CD4-positive, alpha-beta T cell (primary cell): ENCODE measurements at places on chromosomes 7 and 10.

DNA sequence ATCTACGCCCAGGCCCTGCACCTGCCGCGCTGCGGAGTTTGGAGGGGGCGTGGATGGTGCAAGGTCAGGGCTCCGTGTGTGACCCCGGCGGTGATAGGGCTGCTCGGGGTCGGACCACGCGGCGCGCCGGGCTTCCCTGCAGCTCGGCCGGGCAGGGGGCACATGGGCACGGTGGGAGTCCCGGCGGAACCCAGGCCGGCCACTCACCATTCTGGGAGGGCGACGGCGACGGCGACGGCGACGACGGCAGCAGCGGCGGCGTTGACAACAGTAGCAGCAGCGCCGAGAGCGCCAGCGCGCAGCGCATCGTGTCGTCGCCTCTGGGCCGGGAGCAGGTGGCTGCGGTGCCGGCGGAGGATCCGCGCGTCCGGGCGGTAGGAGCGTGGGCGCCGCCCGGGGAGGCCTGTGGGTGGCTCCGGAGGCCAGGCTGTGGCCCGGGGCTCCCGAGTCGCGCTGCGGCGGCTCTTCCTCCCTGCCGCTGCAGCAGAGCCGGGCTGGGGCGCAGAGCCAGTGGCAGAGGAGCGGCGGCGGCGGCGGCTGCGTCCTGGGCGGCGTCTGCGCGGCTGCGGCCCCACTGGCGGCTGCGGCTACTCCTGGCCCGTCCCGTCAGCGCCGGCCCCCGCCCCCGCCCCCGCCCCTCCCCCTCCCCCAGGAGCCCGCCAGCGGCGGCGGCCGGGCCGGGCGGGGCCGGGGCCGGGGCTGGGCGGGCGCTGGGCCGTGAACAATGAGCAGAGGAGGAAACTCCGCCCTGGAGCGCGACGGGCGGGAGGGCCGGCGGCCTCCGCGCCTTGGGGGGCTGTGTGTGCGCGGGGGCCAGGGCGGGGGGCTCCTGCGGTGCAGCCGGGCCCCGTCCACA, at the start of gene PODXL:
Gene PODXL (minus strand): TSS at position 576 of the 856 bp plus-strand sequence. CDS start 269 bp downstream, at position 307.
- H3K4me3 ChIP-seq, result peak within 1 kb of the TSS; percentile 53
- H3K27ac ChIP-seq, result no peak within 1 kb of the TSS
- DNase-seq, result peak; percentile 26
- peaks cover 45% of the 10 kb centered on the region for H3K27me3 ChIP-seq
- peaks cover 27% of the 10 kb centered on the region for H3K4me1 ChIP-seq

GRCh38 chr10:48951707-48952106, 12.1 kb upstream of the LRRC18 start:
- no peaks in the 10 kb centered on the region for H3K4me1 ChIP-seq
- H3K27me3 ChIP-seq, result no peaks in the 10 kb centered on the region
- DNase-seq, result no peak
- no peak overlapping the region for H3K27ac ChIP-seq
- no peak overlapping the region for H3K4me3 ChIP-seq

- no peak overlapping the region for H3K4me3 ChIP-seq
- H3K36me3 ChIP-seq, result no peaks in the 10 kb centered on the region
- no peaks in the 10 kb centered on the region for H3K27me3 ChIP-seq
- H3K27ac ChIP-seq, result no peak overlapping the region
- H3K4me1 ChIP-seq, result no peaks in the 10 kb centered on the region
- DNase-seq, result no peak
Observed at GRCh38 chr7:14748461-14748860, 154.1 kb downstream of the DGKB start.

GRCh38 chr7:88665892-88666514, 93.5 kb upstream of the ZNF804B start:
- H3K27me3 ChIP-seq, result no peaks in the 10 kb centered on the region
- no peak for DNase-seq

DNA sequence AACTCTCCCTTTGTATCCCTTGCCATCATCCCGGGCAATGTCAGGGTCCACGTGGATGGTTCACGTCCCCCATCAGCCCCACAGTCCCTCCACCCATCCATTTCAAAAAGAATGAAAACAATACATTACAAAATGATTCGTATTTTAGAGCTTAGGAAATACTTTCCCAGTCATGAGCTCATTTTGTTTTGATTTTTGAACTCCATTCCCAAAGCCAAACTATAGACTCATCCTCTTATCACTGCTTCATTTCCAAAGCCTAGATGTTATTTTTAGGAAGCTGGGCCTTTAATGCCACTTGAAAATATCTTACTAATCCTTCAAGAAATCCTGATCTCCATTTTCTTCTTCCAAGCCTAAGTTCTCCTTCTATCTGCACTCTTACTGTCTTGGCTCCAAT, 72.1 kb downstream of the WNT2 start:
- DNase-seq, result no peak
- H3K4me1 ChIP-seq, result no peaks in the 10 kb centered on the region
- H3K27me3 ChIP-seq, result no peaks in the 10 kb centered on the region
- H3K27ac ChIP-seq, result no peak overlapping the region

DNA sequence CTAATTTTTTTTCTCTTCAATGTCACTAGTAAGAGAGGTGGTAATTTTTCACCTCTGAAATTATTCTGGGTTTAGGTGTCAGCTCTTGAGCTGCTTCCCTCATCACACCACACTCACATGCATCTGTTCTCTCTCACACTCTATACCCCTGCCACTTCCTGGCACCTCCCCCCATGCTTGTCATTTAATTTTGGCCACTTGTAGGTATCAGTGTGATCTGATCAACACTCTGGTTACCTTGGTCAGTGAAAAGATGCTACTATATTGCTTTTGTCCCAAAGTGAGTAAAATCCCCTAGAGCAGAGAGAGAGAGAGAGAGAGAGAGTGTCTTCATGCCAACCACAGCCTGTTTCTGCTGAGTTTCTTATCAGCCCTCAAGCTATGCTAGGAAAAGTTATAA, 42.5 kb downstream of the STK17A start:
- peak overlapping the region; percentile 35 for H3K27ac ChIP-seq
- no peak for DNase-seq
- peaks cover 35% of the 10 kb centered on the region for H3K4me1 ChIP-seq
- H3K27me3 ChIP-seq, result no peaks in the 10 kb centered on the region
- H3K4me3 ChIP-seq, result no peak overlapping the region
- H3K36me3 ChIP-seq, result peaks cover 80% of the 10 kb centered on the region

DNA sequence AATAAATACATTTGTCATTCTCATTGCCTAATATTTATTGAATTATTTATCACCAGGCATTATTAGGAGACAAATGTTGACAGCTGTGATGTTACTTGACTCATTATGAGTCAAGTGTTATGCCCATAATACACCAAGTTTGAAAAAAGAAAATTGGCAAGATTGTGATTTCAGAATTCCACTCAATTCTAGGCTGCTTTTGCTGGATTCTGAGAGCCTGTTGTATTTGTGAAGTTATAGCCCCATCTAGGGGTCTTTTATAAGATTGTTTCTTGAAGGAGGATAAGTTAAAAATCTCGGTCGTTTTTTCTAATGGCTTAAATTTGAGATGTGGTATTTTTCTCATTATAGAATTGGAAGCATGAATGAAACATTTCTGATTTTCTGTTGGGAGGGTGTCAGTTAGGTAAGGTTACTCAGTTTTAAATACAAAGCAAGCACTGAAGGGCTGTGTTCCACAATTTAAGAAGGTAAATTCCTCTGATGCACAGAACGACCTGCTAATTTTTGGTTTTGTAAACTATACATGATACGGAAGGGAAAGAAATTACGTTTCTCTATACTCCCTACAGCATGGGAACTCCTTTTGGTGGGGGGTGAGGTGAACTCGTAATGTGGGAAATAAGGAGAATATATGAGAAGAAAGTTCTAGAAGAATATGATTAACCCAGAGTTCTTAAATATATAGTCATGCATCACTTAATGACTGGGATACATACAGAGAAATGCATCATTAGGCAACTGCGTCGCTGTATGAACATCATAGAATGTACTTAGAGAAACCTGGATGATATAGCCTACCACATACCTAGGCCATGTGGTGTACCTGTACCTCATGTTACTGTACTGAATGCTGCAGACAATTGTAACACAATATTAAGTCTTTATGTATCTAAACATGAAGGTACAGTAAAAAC, 2.6 kb downstream of the STK31 start:
- no peak overlapping the region for H3K4me3 ChIP-seq
- no peaks in the 10 kb centered on the region for H3K36me3 ChIP-seq
- H3K4me1 ChIP-seq, result no peaks in the 10 kb centered on the region
- DNase-seq, result no peak
- no peak overlapping the region for H3K27ac ChIP-seq
- H3K27me3 ChIP-seq, result no peaks in the 10 kb centered on the region

GRCh38 chr7:155709453-155709852, 65.0 kb downstream of the RBM33 start:
- peaks cover 85% of the 10 kb centered on the region for H3K36me3 ChIP-seq
- H3K27me3 ChIP-seq, result no peaks in the 10 kb centered on the region
- no peak for DNase-seq
- H3K4me3 ChIP-seq, result no peak overlapping the region
- no peak overlapping the region for H3K27ac ChIP-seq

DNA sequence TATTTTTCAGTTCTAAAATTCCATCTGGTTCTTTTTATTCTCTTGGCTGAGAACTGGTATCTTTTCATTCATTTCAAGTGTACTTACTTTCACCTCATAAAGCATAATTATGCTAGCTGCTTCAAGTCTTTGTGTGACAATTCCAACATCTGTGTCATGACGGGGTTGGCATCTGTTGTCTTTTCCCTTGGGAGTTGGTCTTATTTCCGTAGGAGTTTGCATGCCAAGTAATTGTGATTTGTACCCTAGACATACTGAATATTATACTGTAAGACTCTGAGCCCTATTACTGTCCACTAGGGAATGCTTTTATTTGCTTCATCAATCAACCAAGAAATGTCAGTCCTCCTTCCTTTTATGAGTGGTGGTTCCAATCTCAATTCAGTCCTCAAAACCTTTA, 24.6 kb upstream of the HUS1 start:
- H3K36me3 ChIP-seq, result no peaks in the 10 kb centered on the region
- no peak overlapping the region for H3K4me3 ChIP-seq
- H3K4me1 ChIP-seq, result no peaks in the 10 kb centered on the region
- H3K27me3 ChIP-seq, result no peaks in the 10 kb centered on the region
- H3K27ac ChIP-seq, result no peak overlapping the region

- H3K4me3 ChIP-seq, result peak overlapping the region; percentile 60
- H3K27ac ChIP-seq, result no peak overlapping the region
- H3K4me1 ChIP-seq, result peaks cover 15% of the 10 kb centered on the region
Observed at GRCh38 chr10:17453035-17453372, 1.4 kb downstream of the ST8SIA6 start.

DNA sequence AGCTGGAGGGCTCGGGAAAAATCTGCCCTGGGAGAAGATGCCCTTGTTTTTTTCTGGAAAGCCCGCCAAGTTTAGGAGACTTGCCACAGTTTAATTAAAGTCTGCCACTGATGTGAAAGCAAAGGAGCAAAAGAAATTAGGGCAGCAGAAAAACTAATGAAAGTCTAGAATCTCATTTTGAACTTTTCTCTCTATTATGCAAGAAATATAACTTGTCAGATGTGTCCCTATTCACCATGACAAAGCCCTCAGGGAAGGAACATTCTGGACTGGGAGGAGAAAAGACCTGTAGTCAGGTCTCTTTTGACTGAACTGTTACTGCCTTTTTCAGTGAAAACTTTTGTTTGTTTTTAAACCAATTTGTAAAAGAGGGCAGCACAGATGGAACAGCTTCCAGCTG, 715.5 kb downstream of the SORCS3 start:
- H3K27me3 ChIP-seq, result no peaks in the 10 kb centered on the region
- no peak overlapping the region for H3K27ac ChIP-seq
- no peak overlapping the region for H3K4me3 ChIP-seq
- H3K36me3 ChIP-seq, result no peaks in the 10 kb centered on the region
- DNase-seq, result no peak
- no peaks in the 10 kb centered on the region for H3K4me1 ChIP-seq

DNA sequence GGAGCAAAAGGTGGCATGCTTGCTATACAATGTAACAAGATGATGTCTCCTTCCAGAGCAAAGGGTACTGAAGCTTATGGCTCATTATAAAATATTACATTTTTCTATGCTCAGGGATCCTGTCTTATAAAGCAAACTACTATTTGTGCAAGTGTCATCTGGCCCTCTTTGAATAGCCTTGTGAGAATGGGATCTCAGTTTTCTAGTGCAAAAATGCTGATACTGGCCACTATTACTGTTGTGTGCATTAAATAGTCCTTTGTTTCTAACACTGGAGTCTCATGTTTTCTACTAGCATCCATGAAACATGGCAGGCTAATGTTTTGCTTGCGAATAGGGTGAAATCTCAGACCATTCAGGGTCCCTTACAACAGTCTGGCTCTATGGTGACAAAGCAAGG, 823.0 kb downstream of the REEP3 start:
- H3K27me3 ChIP-seq, result no peaks in the 10 kb centered on the region
- H3K27ac ChIP-seq, result no peak overlapping the region
- H3K36me3 ChIP-seq, result no peaks in the 10 kb centered on the region
- DNase-seq, result no peak

DNA sequence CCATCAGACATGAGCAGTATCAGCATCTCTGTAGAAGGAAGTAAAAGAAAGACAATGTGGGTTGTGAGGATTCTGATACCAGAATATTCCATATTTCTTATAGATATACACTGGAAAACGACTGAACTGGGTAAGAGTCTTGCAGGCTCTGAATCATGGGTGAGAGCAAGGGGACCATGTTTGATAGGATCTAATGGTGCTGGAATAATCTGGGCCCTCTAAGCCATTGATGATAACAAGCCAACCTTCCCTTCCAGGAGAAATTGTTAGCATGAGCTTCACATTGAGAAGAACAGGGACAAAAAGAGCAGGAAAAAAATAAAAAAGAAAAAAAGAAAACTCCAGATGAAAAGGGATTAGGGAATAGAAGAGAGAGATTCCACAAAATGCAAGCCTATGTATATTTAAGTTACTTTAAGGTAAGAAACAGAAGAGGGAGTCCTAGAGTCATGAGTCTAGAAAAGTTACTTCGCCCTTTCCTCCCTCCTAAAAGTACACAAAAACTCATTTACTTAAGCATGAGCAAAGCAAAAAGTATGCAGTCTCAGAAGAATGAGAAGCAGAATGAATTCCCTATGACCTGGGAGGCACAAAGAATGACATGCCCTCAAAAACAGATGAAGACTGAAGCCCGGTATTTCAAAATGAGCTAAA, 181.9 kb downstream of the TMEM26 start:
- no peak for DNase-seq
- no peaks in the 10 kb centered on the region for H3K36me3 ChIP-seq
- H3K27ac ChIP-seq, result no peak overlapping the region

GRCh38 chr7:50584386-50584785, 19.2 kb upstream of the DDC start:
- DNase-seq, result no peak
- H3K27ac ChIP-seq, result no peak overlapping the region
- no peaks in the 10 kb centered on the region for H3K4me1 ChIP-seq
- no peak overlapping the region for H3K4me3 ChIP-seq
- H3K36me3 ChIP-seq, result no peaks in the 10 kb centered on the region
